Memory B cell (primary cell): ENCODE measurements at places on chromosomes 11 and 22.

DNA sequence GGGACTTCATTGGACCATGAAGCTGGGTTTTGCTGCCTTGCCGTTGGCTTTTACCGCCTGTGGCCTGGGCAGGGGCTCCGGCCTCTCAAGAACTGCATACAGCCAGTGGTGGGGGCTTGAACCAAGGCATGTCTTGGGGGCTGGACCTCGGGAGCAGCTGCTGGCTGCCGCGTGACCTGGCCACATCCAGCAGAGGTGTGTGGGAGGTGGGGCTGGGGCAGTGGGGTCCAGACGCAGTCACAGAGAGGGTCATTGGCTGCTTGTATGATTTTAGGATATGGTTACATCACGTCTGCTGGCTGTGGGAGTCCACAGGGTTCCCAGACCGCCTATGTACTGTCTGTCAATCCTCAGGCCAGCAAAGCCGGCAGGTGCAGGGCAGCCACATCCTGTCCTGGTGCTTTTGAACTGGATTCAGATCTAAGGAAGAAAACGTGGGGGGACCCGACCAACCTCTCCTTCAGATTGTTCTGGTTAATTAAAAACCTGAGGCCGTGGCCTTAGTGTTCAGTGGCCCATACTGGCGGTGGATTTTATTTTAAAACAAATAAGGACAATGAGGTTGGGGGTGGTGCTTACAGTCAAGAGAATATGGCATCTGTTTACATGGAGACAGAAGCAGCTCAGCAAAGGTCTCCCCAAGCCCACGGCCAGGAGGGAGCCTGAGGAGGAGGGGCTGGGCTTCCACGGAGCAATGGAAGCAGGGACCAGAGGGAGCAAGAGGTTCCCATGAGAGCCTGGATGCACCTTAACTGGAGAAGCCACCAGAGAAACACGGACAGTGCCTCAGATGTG, 426.0 kb downstream of the TBC1D22A start:
- H3K27ac ChIP-seq, result no peak overlapping the region
- DNase-seq, result no peak
- H3K4me3 ChIP-seq, result no peak overlapping the region
- no peaks in the 10 kb centered on the region for H3K27me3 ChIP-seq
- peaks cover 2% of the 10 kb centered on the region for H3K4me1 ChIP-seq

DNA sequence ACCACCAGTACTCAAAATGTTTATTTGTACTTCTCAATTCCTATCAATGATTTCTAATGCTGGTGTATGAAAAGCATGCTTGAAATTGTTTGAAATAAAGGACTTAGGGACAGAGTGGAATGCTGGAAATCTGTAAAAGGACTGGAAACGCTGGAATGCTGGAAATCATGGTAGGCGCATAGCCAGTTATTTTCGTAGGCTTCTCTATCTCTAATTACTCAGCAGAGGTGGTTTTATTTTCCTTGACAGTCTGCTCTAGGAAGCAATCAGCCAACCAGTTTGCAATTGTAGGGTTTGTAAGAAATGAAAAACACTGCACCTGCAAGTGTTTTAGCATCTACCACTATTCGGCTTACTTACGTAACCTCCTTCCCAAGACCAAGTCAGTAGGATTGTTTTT, 788 bp downstream of the LIN7C start:
- no peaks in the 10 kb centered on the region for H3K27me3 ChIP-seq
- H3K4me1 ChIP-seq, result peaks cover 25% of the 10 kb centered on the region
- peak overlapping the region; percentile 100 for H3K4me3 ChIP-seq
- peaks cover 10% of the 10 kb centered on the region for H3K36me3 ChIP-seq

DNA sequence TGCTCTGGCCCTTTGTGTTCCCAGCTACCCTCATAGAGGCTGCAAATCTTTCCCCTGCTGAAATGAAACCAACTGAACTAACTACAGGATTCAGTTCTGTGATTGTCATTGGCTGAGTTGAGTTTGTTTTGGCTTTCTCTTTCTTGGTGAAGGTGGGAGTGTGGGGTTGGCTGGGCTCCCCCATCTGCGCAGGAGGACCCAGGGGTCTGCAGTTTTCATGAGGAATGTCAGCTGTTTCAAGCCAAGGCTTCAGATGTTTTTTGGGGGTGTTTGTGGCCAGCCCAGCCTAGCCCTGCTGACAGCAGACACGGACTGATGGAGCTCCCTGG, 34.0 kb downstream of the LRP5 start:
- DNase-seq, result no peak
- no peaks in the 10 kb centered on the region for H3K27me3 ChIP-seq
- peak overlapping the region; percentile 63 for H3K27ac ChIP-seq
- H3K4me1 ChIP-seq, result peaks cover 25% of the 10 kb centered on the region
- peak overlapping the region; percentile 58 for H3K4me3 ChIP-seq

DNA sequence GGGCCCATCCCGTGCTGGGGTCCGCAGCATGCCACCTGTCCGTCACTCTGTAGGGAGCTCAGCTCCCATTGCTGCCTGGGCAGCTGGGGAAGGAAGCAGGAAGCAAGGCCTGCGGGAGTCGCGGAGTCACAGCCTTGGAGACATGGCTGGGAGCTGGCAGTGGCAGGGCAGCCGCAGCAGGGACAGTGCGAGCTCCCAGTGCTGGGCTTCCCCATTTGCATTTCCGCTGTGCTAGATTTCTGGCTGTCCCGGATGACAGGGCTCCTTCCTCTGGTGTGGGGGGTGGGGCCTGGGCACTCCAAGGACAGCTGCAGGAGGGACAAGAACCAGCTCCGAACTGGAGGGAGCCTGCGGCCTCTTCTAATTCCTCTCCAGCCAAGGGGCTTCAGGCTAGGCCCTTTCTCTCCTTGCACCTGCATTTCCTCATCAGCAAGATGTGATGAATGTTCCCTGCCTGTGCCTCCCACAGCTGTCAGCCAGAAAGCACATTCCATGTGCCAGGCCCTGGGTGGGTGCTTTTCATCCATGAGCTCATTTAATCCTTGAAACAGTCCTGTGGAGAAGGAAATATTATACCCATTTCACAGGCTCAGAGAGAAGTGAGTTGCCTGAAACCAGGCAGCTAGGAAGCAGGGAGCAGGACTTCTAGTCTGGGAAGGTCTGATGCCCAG, 48.0 kb downstream of the MYO7A start:
- H3K4me3 ChIP-seq, result no peak overlapping the region
- no peaks in the 10 kb centered on the region for H3K27me3 ChIP-seq
- H3K4me1 ChIP-seq, result peaks cover 9% of the 10 kb centered on the region
- no peak overlapping the region for H3K27ac ChIP-seq
- H3K36me3 ChIP-seq, result no peaks in the 10 kb centered on the region
- no peak for DNase-seq

- DNase-seq, result no peak
- H3K4me3 ChIP-seq, result no peak overlapping the region
- H3K36me3 ChIP-seq, result no peaks in the 10 kb centered on the region
- H3K4me1 ChIP-seq, result peaks cover 8% of the 10 kb centered on the region
- no peak overlapping the region for H3K27ac ChIP-seq
These were observed 74.7 kb downstream of the NARS2 start for GRCh38 chr11:78499971-78500370.

GRCh38 chr11:95442531-95443050, 211.6 kb upstream of the SESN3 start:
- no peaks in the 10 kb centered on the region for H3K27me3 ChIP-seq
- peaks cover 8% of the 10 kb centered on the region for H3K4me1 ChIP-seq
- no peak for DNase-seq
- no peaks in the 10 kb centered on the region for H3K36me3 ChIP-seq

GRCh38 chr11:126702987-126703386, 297.6 kb downstream of the KIRREL3 start:
- no peak overlapping the region for H3K4me3 ChIP-seq
- H3K36me3 ChIP-seq, result no peaks in the 10 kb centered on the region
- DNase-seq, result no peak
- H3K27me3 ChIP-seq, result no peaks in the 10 kb centered on the region
- no peaks in the 10 kb centered on the region for H3K4me1 ChIP-seq

- peaks cover 17% of the 10 kb centered on the region for H3K27me3 ChIP-seq
- no peaks in the 10 kb centered on the region for H3K4me1 ChIP-seq
- DNase-seq, result no peak
- H3K36me3 ChIP-seq, result no peaks in the 10 kb centered on the region
- peak within 1 kb of the TSS; percentile 71 for H3K4me3 ChIP-seq
These were observed at the start of gene ARHGAP8 for GRCh38 chr22:44752285-44753188. Gene ARHGAP8, plus strand, starts transcription at chr22:44752575. Its CDS starts 33,953 bp downstream, at chr22:44786528.

- peaks cover 4% of the 10 kb centered on the region for H3K36me3 ChIP-seq
- no peak overlapping the region for H3K27ac ChIP-seq
- H3K4me1 ChIP-seq, result peaks cover 18% of the 10 kb centered on the region
These were observed 5.7 kb downstream of the SAA4 start for GRCh38 chr11:18230859-18231258.

GRCh38 chr11:120137187-120137610, 714 bp downstream of the TRIM29 start:
- H3K27me3 ChIP-seq, result peaks cover 12% of the 10 kb centered on the region
- no peak overlapping the region for H3K27ac ChIP-seq
- DNase-seq, result no peak
- no peaks in the 10 kb centered on the region for H3K4me1 ChIP-seq
- no peak overlapping the region for H3K4me3 ChIP-seq

- H3K4me3 ChIP-seq, result no peak overlapping the region
- no peak overlapping the region for H3K27ac ChIP-seq
- H3K4me1 ChIP-seq, result no peaks in the 10 kb centered on the region
- no peaks in the 10 kb centered on the region for H3K36me3 ChIP-seq
- no peaks in the 10 kb centered on the region for H3K27me3 ChIP-seq
- no peak for DNase-seq
These were observed 382.7 kb downstream of the METTL15 start for GRCh38 chr11:28490773-28491382.

- peak; percentile 12 for DNase-seq
- H3K27ac ChIP-seq, result no peak overlapping the region
- H3K27me3 ChIP-seq, result peaks cover 6% of the 10 kb centered on the region
- H3K4me3 ChIP-seq, result no peak overlapping the region
- H3K36me3 ChIP-seq, result no peaks in the 10 kb centered on the region
These were observed 64.1 kb downstream of the ME3 start for GRCh38 chr11:86608251-86608799.
